ENCODE measurements at places on chromosomes 11 and 22. TPM values are rescaled to one million over a fixed set of nuclear protein-coding genes. Genes with fewer than 3 reads are reported as not detected.

SCN2B gene
- total RNA-seq = 1.0 TPM

OSM gene
- 3.3 TPM for total RNA-seq

- no peak for DNase-seq
These were observed 20.3 kb downstream of the DKK3 start for GRCh38 chr11:11988099-11988651.

GGTLC2 gene
- total RNA-seq = 0.80 TPM

DNA sequence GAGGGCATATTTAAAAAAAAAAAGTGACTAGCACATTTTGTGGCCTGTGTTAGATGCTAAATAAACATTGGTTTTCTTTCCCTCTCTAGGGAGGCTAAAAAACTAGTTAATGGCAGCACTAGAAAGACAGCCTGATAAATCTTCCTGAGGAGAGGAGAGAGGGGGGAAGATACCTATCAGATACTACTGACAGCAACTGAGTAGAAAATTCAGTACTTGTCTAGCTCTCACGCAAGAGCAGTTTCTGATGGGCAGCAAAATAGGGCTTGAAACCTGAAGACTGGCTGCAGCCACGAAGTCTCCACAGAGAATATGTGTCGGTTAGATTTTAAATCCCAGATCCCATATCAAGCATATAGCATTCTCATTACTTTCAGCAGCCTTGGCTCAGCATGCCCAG, 388.2 kb downstream of the KCNA4 start:
- DNase-seq = no peak

CLTCL1 gene
- 5.9 TPM for total RNA-seq

All from lung (tissue), 17 donors.